ENCODE measurements at places on chromosomes 7 and 10. TPM values are rescaled to one million over a fixed set of nuclear protein-coding genes. Genes with fewer than 3 reads are reported as not detected.

Gene ZWINT
- total RNA-seq = 4.2 TPM

Gene TNS3
- 104 TPM for total RNA-seq

Gene ZYX
- total RNA-seq = 26.9 TPM

Gene MARCHF5
- 36.2 TPM for total RNA-seq

Gene FBXL13
- total RNA-seq = 0.88 TPM

Gene ZPBP
- total RNA-seq = not detected

Gene CHST15
- 27.1 TPM for total RNA-seq

Gene CRPPA
- 1.5 TPM for total RNA-seq

Gene EMX2
- total RNA-seq = 5.5 TPM

Gene CPVL
- 30.0 TPM for total RNA-seq

Gene ELN
- total RNA-seq = 29.6 TPM

Gene ATOH7
- total RNA-seq = not detected

Gene SH3PXD2A
- total RNA-seq = 23.6 TPM

Gene PAX2
- total RNA-seq = not detected

Gene SLC18A3
- not detected for total RNA-seq

Gene UNC5B
- 0.85 TPM for total RNA-seq

Gene ACTR3C
- total RNA-seq = 0.51 TPM

Gene LLCFC1
- total RNA-seq = not detected

Gene EPDR1
- total RNA-seq = 53.5 TPM

Gene MMS19
- total RNA-seq = 74.0 TPM

Gene HOXA6
- 2.7 TPM for total RNA-seq

Gene MALRD1
- 1.0 TPM for total RNA-seq

Gene AKR1C2
- total RNA-seq = 281 TPM

Gene KAZALD1
- total RNA-seq = 3.4 TPM

Gene BPGM
- 14.0 TPM for total RNA-seq

Gene TAS2R41
- not detected for total RNA-seq

Gene ASZ1
- total RNA-seq = not detected

Gene CHRM2
- total RNA-seq = not detected

Gene LIPM
- total RNA-seq = not detected

Gene SPDYE2
- not detected for total RNA-seq

Gene BTBD16
- total RNA-seq = not detected

Gene RADIL
- total RNA-seq = 7.1 TPM

Gene SHTN1
- 36.7 TPM for total RNA-seq

Gene AOAH
- 4.6 TPM for total RNA-seq

Gene WAPL
- total RNA-seq = 33.5 TPM

Gene ANKMY2
- total RNA-seq = 24.9 TPM

Gene FIS1
- total RNA-seq = 310 TPM

Gene MUC12
- 0.34 TPM for total RNA-seq

Gene TLX1
- not detected for total RNA-seq

Gene PDE1C
- total RNA-seq = 6.1 TPM

Gene C10orf105
- 0.19 TPM for total RNA-seq

Gene AKR1C8
- 3.6 TPM for total RNA-seq

Gene SAP25
- not detected for total RNA-seq

Gene PLXNA4
- 46.1 TPM for total RNA-seq

Gene TAS2R3
- total RNA-seq = 2.3 TPM

Gene OPN1SW
- total RNA-seq = not detected

Gene FOXP2
- 20.1 TPM for total RNA-seq

Gene TACR2
- 0.65 TPM for total RNA-seq

Gene RALA
- total RNA-seq = 22.5 TPM

Gene CYP3A4
- 1.3 TPM for total RNA-seq

Gene PCLO
- total RNA-seq = 6.7 TPM

Gene CCDC146
- total RNA-seq = 16.1 TPM
